ENCODE measurements at places on chromosomes 3 and 15.

- DNase-seq = no peak
These were observed 9.0 kb downstream of the UBXN7 start for GRCh38 chr3:196423044-196423781.

DNA sequence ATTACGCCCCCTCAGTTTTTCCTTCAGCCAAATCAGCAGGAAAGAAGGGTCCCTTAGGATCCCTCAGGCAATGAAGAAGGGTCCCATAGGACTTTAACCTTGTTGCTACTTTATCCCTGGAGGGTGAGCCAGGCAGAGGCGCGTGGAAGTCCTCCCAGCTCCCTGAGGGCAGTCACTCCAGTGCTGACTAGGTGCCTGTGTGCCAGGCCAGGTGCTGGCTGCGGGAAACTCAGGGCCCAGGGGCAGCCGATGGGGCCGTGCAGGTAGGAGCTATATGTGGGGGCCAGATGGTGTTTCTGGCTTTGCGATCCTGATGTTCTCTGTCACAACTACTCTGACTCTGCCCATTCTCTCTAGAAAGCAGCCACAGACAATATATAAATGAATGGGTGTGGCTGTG lies 42.8 kb upstream of the IQSEC1 start:
- DNase-seq = no peak

DNA sequence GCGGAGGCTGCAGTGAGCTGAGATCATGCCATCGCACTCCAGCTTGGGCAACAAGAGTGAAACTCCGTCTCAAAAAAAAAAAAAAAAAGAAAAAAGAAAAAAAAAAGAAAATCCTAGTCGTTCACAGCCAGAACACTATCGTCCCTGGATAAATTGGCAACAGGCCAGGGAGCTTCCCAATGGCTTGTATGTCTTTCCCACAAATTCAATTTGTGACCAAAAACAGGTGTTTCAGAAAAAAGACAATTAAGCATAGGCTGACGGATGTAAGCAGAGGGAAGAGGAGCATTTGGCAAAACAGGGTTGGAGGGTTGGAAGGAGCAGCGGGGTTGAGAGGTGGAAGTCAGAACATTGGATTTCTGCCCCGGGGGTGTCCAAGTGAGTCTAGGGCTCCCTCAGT lies 8.5 kb downstream of the EPB42 start:
- no peak for DNase-seq

GRCh38 chr3:72896996-72897757 lies 9.3 kb downstream of the GXYLT2 start:
- DNase-seq = no peak

GRCh38 chr3:49803465-49804140 lies 542 bp downstream of the INKA1 start:
- peak; percentile 48 for DNase-seq

DNA sequence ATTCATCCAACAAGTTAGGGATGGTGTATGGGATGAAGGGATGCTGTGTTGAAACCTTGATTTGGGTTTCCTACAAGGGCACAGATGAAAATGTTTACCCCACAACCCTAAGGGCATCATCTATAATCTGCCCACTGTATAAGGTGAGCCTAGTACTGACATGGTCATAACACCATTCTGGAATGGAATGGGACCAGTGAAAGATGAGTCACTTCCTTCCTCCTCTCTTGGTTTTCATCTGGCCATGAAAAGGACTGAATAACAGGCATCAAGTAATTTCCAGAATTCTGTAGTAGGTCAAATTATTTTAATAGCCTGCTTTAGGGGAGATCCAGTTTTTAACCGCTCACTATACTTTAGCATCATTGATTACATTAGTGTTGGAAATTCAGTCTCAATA lies 538.6 kb downstream of the NR2F2 start:
- DNase-seq = no peak

DNA sequence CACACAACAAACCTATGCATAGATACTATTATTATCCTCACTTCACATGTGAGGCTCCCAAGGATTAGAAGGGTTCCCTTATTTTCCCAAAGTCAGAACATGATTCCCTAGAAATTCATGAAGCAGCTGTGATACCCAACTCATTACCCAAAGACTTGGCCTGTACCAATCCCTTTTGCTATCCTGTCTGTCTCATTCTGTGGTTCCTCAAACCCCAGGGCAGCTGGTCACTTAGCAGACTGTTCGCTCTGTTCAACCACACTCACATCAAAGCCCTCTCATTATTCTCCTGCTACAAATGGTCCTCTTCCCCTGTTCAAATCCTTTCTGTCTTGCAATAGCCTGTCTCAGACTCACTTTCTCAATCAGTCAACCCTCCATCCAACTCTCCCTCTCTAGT lies 154.3 kb upstream of the TRIM42 start:
- no peak for DNase-seq

DNA sequence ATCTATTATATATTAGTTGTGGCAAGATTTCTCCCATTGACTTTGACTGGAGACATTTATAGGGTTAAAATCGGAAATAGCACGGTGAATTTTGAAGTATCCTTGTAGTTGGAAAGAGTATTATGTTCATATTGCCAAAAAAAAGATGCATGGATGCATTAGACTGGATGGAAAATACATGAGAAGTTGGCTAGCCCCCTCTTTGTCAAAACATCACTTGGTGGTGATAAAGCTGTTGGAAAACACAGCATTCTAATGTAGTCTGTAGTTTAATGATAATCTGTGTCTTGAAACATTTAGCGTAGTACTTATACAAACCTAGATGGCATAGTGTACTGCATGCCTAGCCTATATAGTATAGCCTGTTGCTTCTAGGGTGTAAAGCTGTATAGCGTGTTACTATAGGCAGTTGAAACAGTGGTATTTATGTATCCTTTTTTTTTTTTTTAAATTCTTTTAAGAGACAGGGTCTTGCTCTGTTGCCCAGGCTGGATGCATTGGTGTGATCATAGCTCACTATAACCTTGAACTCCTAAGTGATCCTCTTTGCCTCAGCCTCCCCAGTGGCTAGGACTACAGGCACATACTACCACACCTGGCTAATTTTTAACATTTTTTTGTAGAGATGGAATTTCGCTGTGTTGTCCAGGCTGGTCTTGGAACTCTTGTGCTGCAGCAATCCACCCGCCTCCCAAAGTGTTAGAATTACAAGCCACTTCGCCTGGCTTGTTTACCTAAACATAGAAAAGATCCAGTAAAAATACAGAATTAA lies 21.8 kb downstream of the CTNNB1 start:
- DNase-seq = no peak

DNA sequence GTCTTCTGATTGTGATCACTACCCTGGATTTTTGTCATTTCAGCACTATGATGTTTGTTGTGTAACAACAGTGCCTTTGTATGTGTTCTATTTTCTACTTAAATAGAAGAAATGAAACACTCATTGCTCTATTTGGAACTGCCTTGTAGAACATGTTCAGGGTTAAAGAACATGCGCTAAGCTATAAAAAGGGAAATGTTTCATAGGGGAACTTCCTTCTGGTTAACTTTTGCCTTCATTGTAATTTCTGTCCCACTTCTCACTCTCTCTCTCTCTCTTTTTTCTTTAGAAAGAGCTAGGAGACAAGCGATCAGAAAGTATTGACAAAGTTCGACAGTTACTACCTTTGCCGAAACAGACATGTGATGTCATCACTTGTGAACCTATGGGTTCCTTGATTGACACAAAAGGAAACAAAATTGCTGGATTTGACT lies at the start of gene P2RY12:
P2RY12 (minus strand) TSS at position 13 of the 434 bp plus-strand sequence. CDS start 45,908 bp downstream, outside the sequence.
- no peak for DNase-seq

GRCh38 chr15:35466476-35466875 lies 79.5 kb downstream of the DPH6 start:
- DNase-seq = no peak

DNA sequence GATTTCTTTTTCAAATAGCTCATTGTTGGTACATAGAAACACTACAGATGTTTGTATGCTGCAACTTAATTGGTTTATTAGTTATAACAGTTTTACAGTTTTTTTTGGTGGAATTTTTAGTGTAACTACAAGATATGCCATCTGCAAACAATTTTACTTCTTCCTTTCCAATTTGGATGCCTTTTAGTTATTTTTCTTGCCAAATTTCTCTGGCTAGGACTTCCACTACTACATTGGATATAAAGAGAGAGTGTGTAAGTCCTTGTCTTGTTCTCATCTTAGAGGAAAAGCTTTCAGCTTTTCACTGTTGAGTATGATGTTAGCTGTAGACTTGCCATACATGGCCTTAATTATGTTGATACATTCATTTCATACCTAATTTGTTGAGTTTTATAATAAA lies 143.6 kb upstream of the EOMES start:
- DNase-seq = no peak

DNA sequence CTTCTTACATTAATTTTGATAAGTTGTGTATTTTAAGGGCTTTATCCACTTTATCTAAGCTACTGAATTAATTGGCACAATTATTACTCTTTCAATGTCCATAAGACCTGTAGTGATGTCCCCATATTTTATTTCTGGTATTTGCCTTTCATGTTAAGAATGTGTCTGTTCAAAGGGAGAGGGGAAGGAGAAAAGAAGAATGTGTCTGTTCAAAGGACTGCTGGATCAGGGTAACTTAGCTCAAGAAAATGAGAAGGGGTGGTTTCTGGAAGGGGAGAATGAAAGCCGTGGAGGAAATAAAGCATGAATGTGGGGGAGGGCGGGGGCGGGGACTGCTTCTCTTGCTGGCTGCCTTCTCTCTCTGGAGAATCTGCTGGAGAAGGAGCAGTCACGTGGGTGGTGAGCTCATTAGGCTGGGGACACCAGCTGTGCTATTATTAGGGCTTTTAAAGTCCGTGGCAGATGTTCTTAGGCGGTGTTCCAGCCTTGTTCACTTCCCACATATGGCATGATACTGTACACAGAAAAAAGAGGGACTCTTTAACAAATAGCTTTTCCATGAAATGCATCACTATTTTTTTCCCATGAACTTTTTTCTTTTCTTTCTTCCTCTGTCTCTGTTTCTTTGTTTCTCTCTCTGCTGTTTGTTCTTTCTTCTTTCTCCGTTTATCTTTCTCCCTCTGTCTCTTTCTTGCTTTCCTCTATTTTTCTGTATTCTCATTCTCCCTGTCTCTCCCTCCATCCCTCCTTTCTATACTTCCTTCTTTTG lies 63.7 kb upstream of the ULK4 start:
- peak; percentile 55 for DNase-seq

DNA sequence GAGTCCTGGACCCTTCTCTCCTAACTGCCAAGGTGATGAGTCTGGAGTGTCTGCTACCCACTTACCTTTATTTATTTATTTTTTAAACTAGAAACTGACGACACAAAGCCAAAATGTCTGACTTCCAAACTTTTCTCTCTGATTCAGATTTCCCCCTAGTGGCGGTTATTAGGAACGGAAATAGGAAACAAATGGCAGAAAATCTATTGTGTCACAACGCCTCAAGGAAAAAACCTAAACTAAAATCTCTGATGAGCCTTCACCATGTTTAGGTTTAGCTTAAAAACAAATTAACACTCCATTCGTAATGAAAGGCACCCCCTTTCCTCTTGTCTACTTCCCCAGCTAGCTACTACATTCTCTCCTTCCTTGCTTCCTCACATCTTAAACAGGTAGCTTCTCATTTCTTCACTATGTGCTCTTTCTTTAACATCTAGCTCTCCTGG lies 94.0 kb upstream of the MEX3B start:
- DNase-seq = no peak

- DNase-seq = no peak
These were observed 42.0 kb downstream of the PML start for GRCh38 chr15:74036271-74037170.

GRCh38 chr15:31304751-31305365 lies 21.8 kb upstream of the KLF13 start:
- no peak for DNase-seq

DNA sequence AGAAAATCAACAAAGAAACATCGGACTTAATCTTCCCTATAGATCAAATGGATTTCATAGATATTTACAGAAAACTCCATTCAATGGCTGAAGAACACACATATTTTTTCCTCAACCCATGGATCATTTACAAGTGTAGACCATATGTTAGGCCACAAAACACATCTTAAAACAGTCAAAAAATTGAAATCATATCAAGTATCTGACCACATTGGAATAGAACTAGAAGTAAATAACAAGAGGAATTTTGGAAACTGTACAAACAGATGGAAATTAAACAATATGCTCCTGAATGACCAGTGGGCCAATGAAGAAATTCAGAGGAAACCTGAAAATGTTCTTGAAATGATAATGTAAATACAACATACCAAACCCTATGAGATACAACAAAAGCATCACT lies 323.1 kb upstream of the GPR149 start:
- no peak for DNase-seq

- DNase-seq = no peak
These were observed 38.3 kb downstream of the MYH15 start for GRCh38 chr3:108472001-108472591.

DNA sequence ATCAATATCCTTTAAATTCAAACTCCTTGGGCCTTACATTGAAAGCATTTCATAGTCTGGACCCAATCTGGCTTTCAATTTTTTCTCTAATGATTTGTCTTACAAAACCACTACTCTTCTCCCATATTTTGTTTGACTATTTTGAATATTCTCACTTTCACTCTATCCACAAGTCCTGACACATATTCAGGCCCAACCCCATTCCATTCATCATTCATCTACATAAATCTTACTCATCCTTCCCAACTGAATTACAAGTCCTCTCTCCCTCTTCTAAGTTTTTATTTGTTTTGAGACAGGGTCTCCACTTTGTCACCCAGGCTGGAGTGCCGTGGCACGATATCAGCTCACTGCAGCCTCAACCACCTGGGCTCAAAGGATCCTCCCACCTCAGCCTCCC lies 43.6 kb downstream of the TOP2B start:
- no peak for DNase-seq

GRCh38 chr15:81215531-81215930 lies 18.9 kb downstream of the IL16 start:
- no peak for DNase-seq

DNA sequence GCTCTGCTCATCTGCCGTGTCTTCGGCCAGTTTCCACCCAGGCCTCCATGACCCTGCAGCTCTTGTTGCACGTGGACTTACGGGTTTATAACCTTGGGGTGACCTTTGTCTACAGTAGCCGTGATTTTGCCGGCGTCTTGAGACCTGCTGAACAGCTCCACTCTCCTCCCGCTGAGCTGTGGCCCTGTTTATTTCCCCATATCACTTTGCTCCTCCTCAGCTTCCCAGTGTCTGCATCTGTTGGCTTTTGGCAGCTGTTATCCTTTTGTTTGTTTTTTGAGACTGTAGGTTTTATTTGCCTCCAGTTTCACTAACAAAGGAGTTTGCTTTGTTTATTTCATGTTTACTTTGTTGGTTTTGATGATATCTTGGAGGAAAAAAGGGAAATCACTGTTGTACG lies 29.3 kb upstream of the SLC28A1 start:
- no peak for DNase-seq

DNA sequence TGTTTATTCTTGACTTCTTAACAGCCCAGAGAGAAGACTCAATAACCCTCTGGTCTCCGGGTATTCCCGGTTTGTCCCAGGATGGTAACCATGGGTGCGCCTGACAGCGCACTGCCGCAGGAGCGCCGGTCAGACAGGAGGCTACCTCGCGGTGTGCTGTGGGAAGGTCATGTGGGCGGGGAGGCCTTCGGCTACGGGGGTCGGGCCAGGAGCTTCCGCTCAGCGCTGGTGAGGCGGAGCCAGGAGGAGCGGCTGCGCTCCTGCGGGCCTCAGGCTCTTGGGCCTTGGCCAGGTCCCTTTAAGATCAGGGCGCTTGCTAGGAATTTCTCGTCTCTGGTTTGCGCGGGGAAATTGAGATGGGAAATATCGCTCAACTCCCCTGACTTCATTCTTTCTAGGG lies 182.3 kb upstream of the NDN start:
- no peak for DNase-seq
